Renal pelvis (tissue), 12 donors: ENCODE measurements at places on chromosomes 13 and 19. TPM values are rescaled to one million over a fixed set of nuclear protein-coding genes. Genes with fewer than 3 reads are reported as not detected.

- no peak for DNase-seq
Observed at GRCh38 chr13:31982124-31982523, 49.5 kb upstream of the FRY start.

Gene ADGRE1
- polyA plus RNA-seq, result 0.16 TPM

GRCh38 chr19:17681505-17682125 is 6.5 kb downstream of the UNC13A start:
- peak; percentile 21 for DNase-seq

GRCh38 chr19:34499155-34499834 is 17.7 kb downstream of the WTIP start:
- DNase-seq, result no peak

DNA sequence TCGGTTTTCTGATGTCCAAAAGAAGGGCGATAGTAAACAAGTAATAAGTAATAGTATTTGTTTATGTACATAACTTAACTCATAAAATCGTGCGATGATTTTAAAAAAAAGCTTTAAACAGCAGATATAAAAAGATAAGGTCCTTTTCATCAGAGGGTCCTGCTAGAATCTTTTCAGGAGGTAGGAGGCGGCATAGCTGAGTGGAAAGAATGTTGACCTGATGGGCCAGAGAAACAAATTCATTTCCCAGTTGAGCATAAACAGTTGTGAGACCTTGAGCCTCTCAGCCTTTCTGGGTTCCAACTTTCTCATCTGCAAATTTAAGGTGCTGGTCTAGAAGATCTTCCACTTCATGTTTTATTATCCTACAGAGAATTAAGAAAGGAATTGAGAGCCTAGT is 173.5 kb downstream of the LACC1 start:
- no peak for DNase-seq

DNA sequence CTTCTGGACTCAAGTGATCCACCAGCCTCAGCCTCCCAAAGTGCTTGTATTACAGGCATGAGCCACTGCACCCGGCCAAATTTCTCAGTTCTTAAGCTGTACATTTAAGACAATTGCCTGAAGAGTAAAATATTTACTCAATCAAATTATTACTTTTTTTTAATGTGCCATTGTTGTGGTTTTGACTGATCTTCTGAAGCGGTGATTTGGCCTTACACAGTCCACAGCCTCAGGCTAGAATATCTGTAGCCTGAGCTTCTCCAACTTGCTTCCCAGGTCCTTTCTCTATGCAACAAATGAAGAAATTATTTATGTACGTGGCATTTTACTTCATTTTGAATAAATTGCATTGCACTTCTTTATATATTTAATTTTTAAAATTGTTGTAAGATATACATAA is 281.3 kb downstream of the KLF5 start:
- DNase-seq, result no peak
